Activated naive CD8-positive, alpha-beta T cell treated with anti-CD3 and anti-CD28 coated beads, Interleukin-2, amount 10 ng/mL, durations not matched to agents 7 days and 5 days (primary cell): ENCODE measurements at places on chromosomes 12 and 14. TPM values are rescaled to one million over a fixed set of nuclear protein-coding genes. Genes with fewer than 3 reads are reported as not detected.

GRCh38 chr12:48545833-48546469 lies 20.5 kb downstream of the OR8S1 start:
- H3K27me3 ChIP-seq, result peaks cover 21% of the 10 kb centered on the region
- no peak overlapping the region for H3K4me3 ChIP-seq
- no peak overlapping the region for H3K27ac ChIP-seq

Gene KRT6C
- not detected for total RNA-seq

DNA sequence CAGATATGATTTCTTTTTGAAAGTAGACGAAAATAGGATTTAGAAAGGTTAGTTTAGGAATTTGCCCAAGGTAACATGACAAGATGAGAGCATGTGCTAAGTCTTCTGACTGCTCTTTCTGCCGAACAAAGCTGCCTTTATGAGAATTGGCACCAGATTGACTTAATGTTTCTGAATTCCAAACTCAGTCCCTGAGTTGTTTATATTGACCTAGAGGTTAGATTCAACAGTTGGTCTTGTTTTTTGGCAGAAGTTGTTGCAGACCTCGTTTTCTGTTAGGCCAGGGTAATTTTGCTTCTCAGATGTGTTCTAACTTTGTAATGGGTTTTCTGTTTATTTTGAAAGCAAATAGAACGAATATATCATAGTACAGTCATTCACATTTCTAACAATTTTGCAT lies 61.5 kb upstream of the LRTM2 start:
- no peak overlapping the region for H3K4me3 ChIP-seq
- H3K4me1 ChIP-seq, result peaks cover 5% of the 10 kb centered on the region
- H3K36me3 ChIP-seq, result peaks cover 40% of the 10 kb centered on the region
- DNase-seq, result no peak
- H3K27me3 ChIP-seq, result no peaks in the 10 kb centered on the region
- H3K27ac ChIP-seq, result no peak overlapping the region

Gene RTN1
- total RNA-seq, result not detected

DNA sequence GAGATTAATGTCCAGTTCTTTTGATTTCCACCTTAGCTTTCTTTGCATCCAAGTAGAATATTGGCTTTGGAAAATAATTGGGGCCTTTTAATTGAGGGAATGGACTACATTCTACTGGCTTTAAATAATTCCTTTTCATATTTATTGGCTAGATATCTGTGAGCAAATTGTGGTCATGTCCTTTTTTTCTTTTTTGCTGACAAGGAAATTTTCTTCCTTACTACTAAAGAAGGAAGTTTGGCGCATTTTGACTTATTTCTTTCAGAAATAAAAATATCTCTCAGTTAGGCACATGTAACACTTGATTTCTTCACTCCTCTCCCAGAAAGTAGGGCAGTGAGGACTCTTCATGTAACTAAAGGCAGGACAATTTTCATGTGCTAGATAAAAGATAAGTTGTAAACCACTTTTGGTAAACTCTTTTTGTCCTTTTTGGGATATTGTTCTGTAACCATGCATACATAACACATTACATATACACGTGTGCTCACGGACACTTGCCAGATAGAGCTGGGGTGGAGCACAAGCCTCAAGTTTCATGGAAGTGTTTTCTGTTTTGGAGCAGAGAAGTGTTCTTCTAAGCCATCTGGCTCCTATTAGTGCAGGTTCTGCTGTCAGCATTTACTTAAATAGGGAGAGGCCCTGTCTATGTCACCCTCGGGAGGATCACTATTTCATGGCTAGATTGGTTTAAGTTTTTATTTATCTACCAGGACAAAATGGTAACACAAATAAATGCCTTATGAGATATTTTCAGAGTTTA lies 85.1 kb upstream of the LRIG3 start:
- H3K4me3 ChIP-seq, result no peak overlapping the region
- DNase-seq, result no peak
- H3K27ac ChIP-seq, result no peak overlapping the region
- no peaks in the 10 kb centered on the region for H3K27me3 ChIP-seq

- no peak for DNase-seq
- H3K4me1 ChIP-seq, result no peaks in the 10 kb centered on the region
- peaks cover 30% of the 10 kb centered on the region for H3K27me3 ChIP-seq
- H3K27ac ChIP-seq, result no peak overlapping the region
- H3K36me3 ChIP-seq, result no peaks in the 10 kb centered on the region
Measured at GRCh38 chr12:40693207-40693821, 1.1 kb downstream of the CNTN1 start.

Gene ARID4A
- 53.2 TPM for total RNA-seq

DNA sequence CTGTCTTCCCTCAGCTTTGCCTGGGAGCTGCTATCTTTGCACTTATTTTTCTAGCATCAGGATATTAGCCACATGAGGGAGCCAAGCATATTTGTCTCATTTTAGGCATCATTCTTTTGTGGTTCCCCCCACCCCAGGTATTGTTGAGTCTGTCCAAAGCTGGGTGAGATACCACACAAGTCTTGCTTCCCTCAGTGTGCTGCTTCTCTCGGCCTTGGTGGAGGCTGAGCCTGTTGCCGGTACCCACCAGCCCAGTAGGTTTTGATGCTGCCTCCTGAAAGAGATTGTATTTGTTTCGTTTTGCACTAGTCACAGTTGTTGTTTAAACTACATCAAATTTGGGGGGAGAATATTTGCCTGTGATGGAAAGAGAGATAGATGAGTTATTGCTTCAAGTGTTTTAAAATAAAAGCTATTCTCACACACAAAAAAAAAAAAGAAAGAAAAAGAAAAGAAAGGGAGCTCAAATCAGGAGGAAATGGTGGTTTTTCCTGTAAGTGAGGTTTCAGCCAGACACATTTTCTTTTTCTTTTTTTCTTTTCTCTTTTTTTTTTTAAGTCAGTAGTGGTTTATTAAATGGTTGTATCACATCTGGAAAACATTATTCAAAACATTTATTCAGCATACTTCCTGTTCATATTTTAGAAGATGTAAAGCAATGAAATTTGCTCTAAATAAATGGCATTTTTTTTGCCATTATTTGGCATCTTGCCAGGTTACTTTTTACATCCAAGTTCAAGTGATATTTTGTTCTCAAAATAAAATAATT lies 58.5 kb downstream of the SLC4A8 start:
- peak overlapping the region; percentile 90 for H3K27ac ChIP-seq
- peak; percentile 48 for DNase-seq
- no peaks in the 10 kb centered on the region for H3K27me3 ChIP-seq
- peak overlapping the region; percentile 79 for H3K4me3 ChIP-seq
- peaks cover 32% of the 10 kb centered on the region for H3K4me1 ChIP-seq

DNA sequence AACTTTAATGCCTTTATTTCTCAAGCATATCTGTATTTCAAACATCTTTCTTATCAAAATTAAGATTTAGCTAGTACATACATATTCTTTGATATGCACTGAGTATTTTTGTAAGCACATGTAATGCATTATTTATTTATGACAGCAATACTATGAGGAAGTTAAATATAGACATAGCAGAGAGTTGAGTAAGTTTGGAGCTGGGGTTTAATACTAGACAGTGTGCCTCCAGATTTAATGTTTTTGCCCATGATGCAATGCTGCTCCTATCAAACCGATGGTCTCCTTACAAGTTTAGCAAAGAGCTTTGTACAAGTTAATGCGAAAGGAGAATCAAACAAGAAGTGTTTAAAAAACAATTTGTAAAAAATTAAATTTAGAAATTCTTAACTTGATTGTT lies 826.6 kb upstream of the MGAT4C start:
- H3K4me1 ChIP-seq, result no peaks in the 10 kb centered on the region
- no peaks in the 10 kb centered on the region for H3K36me3 ChIP-seq
- no peaks in the 10 kb centered on the region for H3K27me3 ChIP-seq
- DNase-seq, result no peak

- H3K4me3 ChIP-seq, result no peak overlapping the region
- no peak overlapping the region for H3K27ac ChIP-seq
- no peak for DNase-seq
- peaks cover 9% of the 10 kb centered on the region for H3K4me1 ChIP-seq
- peaks cover 42% of the 10 kb centered on the region for H3K27me3 ChIP-seq
- H3K36me3 ChIP-seq, result no peaks in the 10 kb centered on the region
Measured at GRCh38 chr12:13004361-13004760, 4.3 kb upstream of the HEBP1 start.

GRCh38 chr12:129208566-129208965 lies 355.3 kb downstream of the GLT1D1 start:
- no peaks in the 10 kb centered on the region for H3K36me3 ChIP-seq
- H3K4me3 ChIP-seq, result no peak overlapping the region
- no peak for DNase-seq

GRCh38 chr14:24416932-24417619 lies 12.4 kb downstream of the CBLN3 start:
- DNase-seq, result no peak
- H3K4me3 ChIP-seq, result no peak overlapping the region
- no peak overlapping the region for H3K27ac ChIP-seq
- peaks cover 18% of the 10 kb centered on the region for H3K27me3 ChIP-seq
- H3K36me3 ChIP-seq, result no peaks in the 10 kb centered on the region

Gene CEP290
- 18.2 TPM for total RNA-seq
